ENCODE measurements at places on chromosomes 3 and 15. TPM values are rescaled to one million over a fixed set of nuclear protein-coding genes. Genes with fewer than 3 reads are reported as not detected.

CPEB1 gene
- total RNA-seq: not detected

SH2D7 gene
- 0.11 TPM for total RNA-seq

C2CD4B gene
- 0.09 TPM for total RNA-seq

SPINT1 gene
- total RNA-seq: 3.7 TPM

CACNA2D2 gene
- total RNA-seq: 0.41 TPM

RAB6B gene
- total RNA-seq: 0.91 TPM

DGKG gene
- total RNA-seq: not detected

PIERCE2 gene
- 0.32 TPM for total RNA-seq

HGD gene
- total RNA-seq: 0.50 TPM

ROPN1B gene
- total RNA-seq: not detected

NOX5 gene
- total RNA-seq: 0.02 TPM

FETUB gene
- not detected for total RNA-seq

APBA2 gene
- total RNA-seq: 7.0 TPM

CLRN1 gene
- total RNA-seq: not detected

GOLGA6L2 gene
- total RNA-seq: not detected

CLSTN2 gene
- total RNA-seq: not detected

GLDN gene
- not detected for total RNA-seq

CCDC71 gene
- 23.4 TPM for total RNA-seq

GABRB3 gene
- total RNA-seq: not detected

NISCH gene
- 79.6 TPM for total RNA-seq
